ENCODE measurements at places on chromosomes 2 and 18. TPM values are rescaled to one million over a fixed set of nuclear protein-coding genes. Genes with fewer than 3 reads are reported as not detected.

GRCh38 chr2:12397854-12398253 is 318.9 kb upstream of the TRIB2 start:
- no peaks in the 10 kb centered on the region for H3K27me3 ChIP-seq
- H3K36me3 ChIP-seq: no peaks in the 10 kb centered on the region
- H3K4me1 ChIP-seq: peaks cover 3% of the 10 kb centered on the region
- no peak overlapping the region for H3K4me3 ChIP-seq
- H3K27ac ChIP-seq: peak overlapping the region; percentile 15

GRCh38 chr2:33583194-33583938 is 15.7 kb downstream of the FAM98A start:
- H3K27ac ChIP-seq: no peak overlapping the region
- no peak overlapping the region for H3K4me3 ChIP-seq
- no peaks in the 10 kb centered on the region for H3K4me1 ChIP-seq
- no peaks in the 10 kb centered on the region for H3K27me3 ChIP-seq
- peak; percentile 73 for DNase-seq
- H3K36me3 ChIP-seq: peaks cover 22% of the 10 kb centered on the region

DNA sequence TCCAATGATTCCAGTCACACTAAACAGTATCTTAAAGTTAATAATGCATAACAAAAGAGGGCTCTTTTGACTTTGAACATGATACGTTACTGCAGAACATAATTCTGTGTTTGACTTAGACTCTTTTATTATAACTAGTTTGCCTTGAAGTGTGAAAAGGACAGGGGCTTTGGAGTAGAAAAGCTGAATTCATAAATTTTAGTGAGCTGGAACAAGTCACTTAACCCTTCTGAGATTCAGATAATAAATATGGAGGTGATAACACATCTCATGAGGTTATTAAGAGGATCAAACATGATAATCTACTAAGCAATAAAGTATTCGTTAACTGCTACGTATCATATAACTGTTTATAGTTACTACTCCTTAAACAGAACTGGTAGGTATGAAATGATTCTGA is 44.7 kb upstream of the FLACC1 start:
- H3K27me3 ChIP-seq: no peaks in the 10 kb centered on the region
- H3K36me3 ChIP-seq: peaks cover 9% of the 10 kb centered on the region
- no peaks in the 10 kb centered on the region for H3K4me1 ChIP-seq
- H3K4me3 ChIP-seq: no peak overlapping the region

GRCh38 chr2:202193881-202194353 is 44.5 kb downstream of the SUMO1 start:
- H3K36me3 ChIP-seq: no peaks in the 10 kb centered on the region
- no peaks in the 10 kb centered on the region for H3K27me3 ChIP-seq
- H3K4me1 ChIP-seq: peaks cover 6% of the 10 kb centered on the region
- H3K27ac ChIP-seq: no peak overlapping the region

DNA sequence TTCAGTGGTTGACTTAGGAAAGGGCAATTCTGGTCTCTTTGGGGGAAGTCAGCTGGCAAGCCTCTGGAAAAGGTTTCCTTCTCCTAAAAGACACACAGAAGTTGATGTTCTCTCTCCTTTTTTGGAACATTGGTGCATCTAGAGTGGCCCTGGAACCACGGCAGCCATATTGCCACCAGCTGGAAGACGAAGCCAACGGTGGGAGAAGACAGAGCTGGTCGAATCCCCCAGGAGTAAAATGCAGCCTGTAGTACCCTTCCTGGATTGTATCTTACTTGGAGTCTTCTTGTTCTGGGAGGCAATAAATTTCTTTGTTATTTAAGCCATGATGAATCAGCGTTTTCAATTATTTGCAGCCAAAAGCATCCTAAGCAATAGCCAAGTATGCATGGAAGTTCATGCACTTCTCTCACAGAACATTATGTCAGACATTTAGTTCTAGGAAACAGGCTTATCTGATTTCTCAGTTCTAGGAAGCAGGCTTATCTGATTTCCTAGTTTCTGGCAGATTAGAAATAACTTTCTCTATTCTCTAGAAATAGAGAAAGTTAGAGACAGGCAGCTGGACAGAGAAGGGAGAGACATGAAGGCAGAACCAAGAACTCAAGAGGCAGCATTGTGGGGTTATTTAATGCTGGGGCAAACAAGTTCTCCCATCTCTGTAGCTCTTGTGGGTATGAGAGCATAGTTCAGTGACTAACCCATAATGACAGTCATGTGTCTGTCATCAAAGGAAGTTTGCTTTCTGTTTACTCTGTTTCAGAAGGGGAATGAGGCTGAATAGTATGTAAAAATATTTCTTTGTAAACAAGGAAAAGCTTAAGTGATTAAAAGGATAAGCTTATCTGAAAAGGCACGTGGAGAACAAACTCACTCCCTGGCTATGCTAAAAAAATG is 40.5 kb upstream of the NABP1 start:
- DNase-seq: peak; percentile 25
- H3K27ac ChIP-seq: no peak overlapping the region
- no peaks in the 10 kb centered on the region for H3K36me3 ChIP-seq
- H3K4me3 ChIP-seq: no peak overlapping the region

DNA sequence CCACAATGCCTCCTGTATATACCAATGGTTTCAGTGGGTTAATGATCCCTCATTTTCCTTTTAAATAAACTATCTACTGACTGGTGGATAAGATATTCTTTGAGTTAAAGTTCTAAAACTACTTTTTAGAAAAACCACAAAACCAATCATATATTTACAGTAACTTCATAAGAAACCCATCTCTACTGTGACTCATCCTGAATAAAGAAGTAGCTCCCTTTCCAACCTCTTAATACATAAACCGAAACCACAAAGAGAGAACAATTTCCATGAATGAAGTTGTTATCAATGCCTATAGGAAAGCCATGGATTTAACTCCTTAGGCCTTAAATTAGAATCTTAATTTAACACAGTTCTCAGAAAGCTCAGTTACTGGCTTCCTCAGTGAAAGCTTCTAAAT is 227.0 kb upstream of the SMAD7 start:
- H3K27ac ChIP-seq: no peak overlapping the region
- no peaks in the 10 kb centered on the region for H3K27me3 ChIP-seq
- no peaks in the 10 kb centered on the region for H3K36me3 ChIP-seq
- no peak for DNase-seq
- no peak overlapping the region for H3K4me3 ChIP-seq

GRCh38 chr18:34092796-34093195 is 131.9 kb downstream of the NOL4 start:
- H3K4me1 ChIP-seq: no peaks in the 10 kb centered on the region
- H3K4me3 ChIP-seq: no peak overlapping the region
- H3K27ac ChIP-seq: no peak overlapping the region

GRCh38 chr2:6885968-6886367 is 8.4 kb downstream of the RSAD2 start:
- no peak for DNase-seq
- H3K27me3 ChIP-seq: no peaks in the 10 kb centered on the region
- no peak overlapping the region for H3K27ac ChIP-seq
- H3K4me1 ChIP-seq: peaks cover 18% of the 10 kb centered on the region
- peaks cover 6% of the 10 kb centered on the region for H3K36me3 ChIP-seq

The PLGLB2 gene
- total RNA-seq: 0.80 TPM

The SGPP2 gene
- total RNA-seq: not detected

The PKDCC gene
- 147 TPM for total RNA-seq

The AGPS gene
- 21.9 TPM for total RNA-seq

The SATB2 gene
- 1.2 TPM for total RNA-seq
